Central memory CD4-positive, alpha-beta T cell (primary cell): ENCODE measurements at places on chromosomes 1 and 21.

- no peak for DNase-seq
These were observed 23.9 kb upstream of the ITLN2 start for GRCh38 chr1:160978510-160978927.

GRCh38 chr1:89556726-89557444 is 32.3 kb downstream of the LRRC8B start:
- no peak for DNase-seq

- no peak for DNase-seq
These were observed 240.9 kb downstream of the CAMTA1 start for GRCh38 chr1:7026169-7026568.

DNA sequence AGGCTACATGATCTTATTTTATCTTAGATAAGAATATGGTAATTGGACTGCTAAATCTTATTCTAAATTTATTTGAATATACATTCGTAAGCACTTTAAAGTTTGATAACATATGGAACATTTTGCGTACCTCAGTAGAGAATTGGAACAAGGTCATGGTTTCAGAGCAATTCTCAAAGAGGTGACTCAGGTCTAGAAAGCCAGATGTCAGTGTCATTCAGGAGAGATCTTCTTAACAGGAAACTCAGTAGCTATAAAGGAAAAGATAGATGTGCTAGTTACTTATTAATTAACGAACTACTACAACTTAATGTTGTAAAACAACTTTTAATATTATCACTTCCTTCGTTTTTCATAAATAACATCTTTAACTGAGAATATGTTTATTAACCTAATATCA is 142.5 kb downstream of the USP25 start:
- DNase-seq, result no peak

- no peak for DNase-seq
These were observed 390.7 kb downstream of the NPHP4 start for GRCh38 chr1:5601516-5601915.
